RWPE1 (cell line): ENCODE measurements at places on chromosomes 4 and X.
A peak's percentile ranks its signal among the peaks of the same experiment; 100 is the strongest.

DNA sequence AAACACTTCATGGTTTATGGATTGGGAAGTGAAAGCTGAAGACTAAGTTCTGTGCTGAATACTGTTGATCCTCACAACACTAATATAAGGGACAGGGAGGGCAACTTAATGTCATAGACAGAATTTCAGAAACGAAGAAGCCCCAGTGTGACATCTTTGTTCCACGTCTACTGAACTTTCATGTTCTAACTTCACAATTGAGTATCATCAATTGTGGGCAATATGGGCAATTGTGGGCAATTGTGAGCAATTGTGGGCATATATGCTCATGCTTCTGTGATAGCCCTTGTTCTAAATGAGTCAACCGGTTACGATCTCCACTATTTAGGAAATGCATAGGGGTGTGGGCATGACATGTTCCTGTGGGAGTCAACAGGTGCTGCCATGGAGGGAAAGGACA lies 33.7 kb downstream of the CYBB start:
- no peak for DNase-seq

DNA sequence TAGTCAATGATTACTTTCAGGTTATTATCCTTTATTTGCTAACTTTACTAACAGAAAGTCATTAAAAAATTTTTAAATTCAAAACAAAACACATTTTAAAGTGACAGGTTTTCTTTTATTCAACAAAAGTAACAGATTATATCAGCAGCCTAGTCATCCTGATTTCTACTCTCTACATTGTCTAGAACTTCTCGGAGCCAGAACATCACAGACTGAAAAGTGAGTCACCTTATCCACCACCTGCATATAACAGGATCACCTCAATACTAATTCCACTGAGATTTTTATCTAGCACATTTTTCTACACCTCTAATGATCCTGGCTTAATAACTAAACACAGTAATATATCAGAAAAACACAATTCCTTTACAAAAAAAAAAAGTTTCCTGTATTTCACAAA lies 47.9 kb upstream of the SMARCAD1 start:
- no peak for DNase-seq

- no peak for DNase-seq
These were observed 597.7 kb downstream of the PCDH18 start for GRCh38 chr4:136934601-136935000.

DNA sequence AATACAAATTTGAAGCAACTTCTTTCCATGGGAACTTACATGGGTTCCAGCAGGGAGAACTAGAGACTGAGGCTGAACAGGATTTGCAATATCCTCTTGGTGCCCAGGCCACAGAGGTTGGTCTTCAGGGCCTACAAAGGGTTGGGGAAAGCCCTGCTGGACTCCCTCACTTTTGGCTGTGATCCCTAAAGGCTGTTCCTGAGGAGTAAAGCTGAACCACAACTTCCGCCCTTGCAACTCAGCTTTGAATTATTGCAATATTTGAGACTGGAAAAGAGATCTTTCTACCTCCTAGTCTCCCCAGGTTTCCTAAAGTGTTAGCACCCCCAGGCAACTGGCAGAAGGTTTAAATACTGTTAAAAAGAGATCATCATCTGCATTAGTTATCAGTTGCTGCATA lies 26.9 kb downstream of the DCHS2 start:
- no peak for DNase-seq

DNA sequence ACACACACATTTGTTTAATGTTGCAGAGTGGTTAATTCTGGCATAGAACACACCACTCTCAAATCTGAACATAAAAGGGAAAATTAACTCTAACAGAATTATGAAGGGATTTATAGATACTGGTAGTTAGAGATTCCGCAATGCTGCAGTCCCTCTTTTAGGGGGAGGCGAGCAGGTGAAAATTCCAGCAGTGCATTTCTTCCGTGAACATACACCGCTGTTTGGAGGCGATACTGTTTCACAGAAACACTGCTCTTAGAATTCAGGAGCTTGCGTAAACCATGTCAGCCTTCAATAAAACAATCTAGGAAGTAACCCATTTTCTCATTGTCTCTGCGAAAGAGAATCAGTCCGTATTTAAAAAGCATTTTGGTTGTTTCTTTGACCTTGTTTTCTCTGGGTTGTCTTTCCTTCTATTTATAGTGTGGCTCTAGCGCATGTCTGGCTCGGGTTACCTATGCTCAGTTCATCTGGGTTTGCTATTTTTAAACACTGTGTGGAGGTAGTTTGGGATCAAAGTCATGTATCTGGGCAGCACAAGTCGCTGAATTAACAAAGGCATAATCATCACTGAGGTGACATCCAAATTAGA lies 90.4 kb downstream of the GPAT3 start:
- no peak for DNase-seq

DNA sequence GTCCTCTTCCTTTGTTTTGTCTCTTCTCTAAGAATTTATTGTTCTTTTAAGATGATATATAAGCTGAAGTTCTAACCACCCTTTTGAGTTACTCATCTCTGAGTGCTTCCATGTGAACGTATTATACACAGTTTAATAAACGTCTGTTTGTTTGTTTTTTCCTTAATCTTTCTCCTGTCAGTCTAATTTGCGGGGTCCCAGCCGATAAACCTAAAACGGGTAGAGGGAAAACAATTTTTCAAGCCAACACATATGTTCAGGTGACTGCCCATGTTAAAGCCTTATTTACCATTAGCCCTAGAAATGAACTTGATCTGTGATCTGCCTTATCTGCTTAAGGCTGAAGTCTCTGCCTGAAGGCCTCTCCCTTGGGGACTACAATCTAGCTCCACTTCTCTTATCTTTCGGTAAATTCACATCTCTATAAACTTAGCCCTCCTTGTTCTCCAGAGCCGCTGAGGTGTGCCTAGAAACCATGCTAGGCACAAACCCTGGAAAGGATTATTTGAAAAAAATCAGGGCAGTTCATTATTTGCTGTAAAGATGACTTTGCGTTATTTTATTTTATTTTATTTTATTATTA lies 158.8 kb downstream of the CAMK2D start:
- DNase-seq, result no peak

- DNase-seq, result no peak
These were observed 1622.8 kb upstream of the IGFBP7 start for GRCh38 chr4:58732973-58733372.

DNA sequence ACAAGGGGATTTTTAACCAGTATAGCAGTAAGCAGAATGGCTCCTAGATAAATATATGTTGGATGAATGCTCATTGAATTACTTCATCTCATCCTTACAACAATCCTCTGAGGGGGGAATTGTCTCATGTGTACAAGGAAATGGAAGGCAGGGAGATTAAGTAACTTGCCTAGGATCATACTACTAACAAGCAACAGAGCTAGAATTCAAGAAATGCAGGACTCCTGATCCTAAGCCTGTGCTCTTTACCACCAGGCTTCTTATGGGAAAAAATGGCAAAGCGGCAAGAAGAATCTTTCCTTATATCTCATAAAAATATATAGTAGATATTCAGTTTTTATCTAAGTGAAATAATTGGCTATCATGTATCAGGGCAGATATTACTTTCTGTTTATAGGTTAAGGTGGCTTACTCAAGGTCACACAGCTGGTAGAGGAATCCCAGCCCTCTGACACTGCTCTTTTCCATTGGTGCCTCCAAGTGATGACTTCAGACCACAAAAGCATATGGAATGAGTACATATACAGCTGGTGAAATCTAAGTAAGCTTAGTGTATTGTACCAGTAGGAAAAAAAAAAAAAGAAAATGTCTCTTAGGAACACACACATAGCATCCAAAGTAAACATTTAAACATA lies 2.1 kb downstream of the ABHD18 start:
- DNase-seq, result no peak

- DNase-seq, result no peak
These were observed 606.0 kb downstream of the BCOR start for GRCh38 chrX:39491548-39492297.

DNA sequence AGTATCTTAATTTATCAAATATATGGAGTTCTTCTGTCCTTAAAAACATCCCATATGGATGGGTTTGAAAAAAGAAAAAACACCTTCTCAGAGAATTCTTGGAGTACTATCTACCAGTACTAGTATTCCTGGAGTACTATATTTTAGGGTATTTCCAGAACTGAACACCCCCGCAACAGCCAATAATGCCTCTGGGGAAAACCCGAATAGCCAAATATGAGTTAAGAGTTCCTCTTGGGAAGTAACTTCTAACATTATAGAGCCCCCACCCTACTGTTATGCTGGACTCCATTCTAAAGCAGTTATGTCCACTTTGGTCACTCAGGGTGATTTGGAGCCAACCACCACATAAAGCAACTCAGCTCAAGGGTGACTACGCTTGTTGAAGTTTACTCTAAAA lies 115.0 kb upstream of the RASGEF1B start:
- no peak for DNase-seq

DNA sequence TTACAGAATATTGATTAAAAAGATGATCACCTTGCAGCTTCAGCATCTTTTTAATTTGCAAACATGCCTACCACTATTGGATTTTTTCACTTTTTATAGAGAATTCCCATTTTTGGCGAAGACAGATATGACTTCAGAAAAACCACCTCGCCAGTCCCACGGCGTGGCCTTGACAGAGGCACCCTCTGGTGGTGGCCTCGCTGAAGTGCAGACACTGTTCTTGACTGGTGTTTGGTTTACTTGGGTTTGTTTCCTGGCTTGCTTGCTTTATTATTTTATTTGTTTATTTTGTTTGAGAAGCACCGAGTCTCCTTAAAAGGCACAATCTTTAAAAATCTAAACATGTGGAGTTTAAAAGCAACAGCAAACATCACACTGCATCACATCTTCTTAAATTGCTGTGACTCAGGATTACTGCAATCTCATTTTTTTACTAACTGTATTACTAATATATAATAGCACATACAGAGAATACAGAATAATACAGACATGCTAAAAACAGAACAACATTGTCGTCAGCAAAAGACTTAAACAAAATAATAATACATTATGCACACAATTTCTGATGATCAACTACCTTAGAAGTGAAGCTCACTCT lies 13.1 kb upstream of the AMTN start:
- DNase-seq, result peak; percentile 48

DNA sequence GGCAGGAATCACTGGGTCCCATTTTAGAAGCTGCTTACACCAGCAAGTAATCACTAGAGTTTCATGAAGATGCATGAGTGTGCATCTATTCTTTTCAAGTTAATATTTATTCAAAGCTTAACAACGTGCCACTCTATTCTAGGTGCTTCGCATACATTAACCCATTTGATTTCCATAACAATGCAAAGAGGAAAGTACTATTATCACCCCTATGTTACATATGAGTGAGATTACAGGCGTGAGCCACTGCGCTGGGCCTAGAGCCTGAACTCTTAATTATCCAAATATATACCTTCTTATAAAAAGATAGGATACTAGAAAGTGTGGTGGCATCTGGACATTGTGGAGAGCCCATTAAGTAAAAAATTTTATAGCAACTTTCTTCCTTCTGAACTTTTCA lies 65.4 kb downstream of the CXCL13 start:
- DNase-seq, result no peak

DNA sequence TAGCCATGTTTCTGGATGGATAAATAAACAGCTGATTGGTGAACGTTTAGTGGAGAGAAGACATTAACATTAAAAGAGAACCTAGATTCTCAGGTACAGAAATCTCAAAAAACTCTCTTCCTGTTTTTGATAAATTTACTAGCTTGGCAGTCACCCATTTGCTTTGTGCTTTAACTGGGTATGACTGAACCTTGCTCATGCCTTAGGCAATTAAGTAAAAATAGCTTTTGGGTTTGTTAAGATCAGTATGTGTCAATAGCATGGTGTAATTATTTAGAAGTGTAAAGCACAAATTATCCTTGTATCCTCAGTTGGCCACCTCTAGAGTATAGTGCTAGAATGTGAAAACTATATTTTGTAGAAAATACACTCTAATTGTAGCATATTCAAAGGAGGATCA lies 200.0 kb downstream of the CFAP299 start:
- no peak for DNase-seq

GRCh38 chrX:114581528-114582263 lies 2.2 kb upstream of the HTR2C start:
- DNase-seq, result no peak

DNA sequence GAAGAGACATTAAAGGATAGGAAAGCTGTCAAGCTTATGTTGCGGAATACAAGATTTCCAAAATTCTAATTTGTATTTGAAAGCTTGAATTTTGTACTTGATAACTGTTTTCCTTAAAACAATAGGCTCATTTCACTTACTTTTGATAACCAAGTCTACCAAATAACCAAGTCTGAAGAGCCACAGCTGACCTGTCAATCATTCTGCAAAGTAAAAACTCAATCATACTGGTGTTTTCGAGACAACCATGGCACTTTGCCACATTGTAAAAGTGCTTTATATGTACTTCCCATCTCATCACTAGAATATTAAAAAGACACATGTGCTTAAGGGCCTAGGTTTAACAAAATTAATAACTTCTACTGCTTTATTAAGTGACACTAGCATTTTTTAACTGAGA lies 47.9 kb downstream of the LEF1 start:
- DNase-seq, result no peak
